ENCODE measurements at places on chromosomes 7 and 10.

DNA sequence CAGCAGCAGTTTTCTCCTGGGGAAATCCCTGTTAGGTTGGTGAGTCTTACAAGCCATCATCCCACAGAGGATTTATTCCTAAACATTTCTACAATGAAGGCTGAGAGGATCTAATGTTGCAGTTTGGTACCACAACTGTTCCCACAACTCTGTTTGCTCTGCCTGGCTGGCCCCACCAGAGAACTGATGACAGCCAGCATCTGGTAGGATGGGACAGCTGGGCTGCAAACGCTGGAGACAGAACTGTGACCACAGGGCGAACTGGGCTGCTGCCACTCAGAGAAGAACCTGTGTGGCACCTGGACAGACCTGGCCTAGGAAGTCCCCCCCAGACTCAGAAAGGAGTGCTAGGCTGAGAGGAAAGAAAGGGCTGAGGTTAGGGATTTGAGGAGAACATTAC, 94.8 kb downstream of the CALN1 start:
- DNase-seq = no peak

DNA sequence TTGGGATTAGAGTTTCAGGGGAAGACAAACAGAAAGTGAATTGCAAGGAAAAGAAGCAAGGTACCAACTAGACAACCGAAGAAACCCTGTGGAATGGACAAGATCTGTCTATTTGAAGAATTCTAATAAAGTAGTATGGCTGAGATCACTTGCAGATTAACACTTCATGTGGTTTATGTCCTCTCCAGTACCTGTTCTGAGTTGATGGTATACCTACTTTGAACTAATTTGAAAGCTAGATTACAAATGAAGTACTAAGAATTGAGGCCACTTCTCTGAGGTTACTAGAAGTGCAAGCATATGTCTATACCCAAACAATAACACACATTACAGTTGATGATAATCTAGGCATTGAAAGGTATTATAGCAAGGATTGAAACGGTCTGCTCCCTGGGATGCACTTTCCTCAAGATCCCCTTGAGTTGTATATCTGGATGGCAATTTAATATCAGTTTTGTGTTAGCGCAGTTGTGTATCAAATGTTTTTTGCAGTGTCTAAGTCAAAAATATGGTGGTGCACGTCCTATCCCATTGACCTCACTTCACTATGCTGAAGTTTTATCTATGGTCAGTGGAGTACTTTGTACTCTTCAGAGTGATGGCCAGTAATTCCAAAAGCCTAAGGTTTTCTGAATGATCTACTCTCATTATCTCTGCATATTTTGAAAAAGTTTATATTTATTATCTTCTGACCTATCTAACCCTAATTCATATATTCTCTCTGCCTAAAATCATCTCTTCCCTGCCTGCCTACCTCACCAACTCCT, 25.9 kb downstream of the ZNF277 start:
- no peak for DNase-seq

GRCh38 chr10:11655836-11656235, 44.4 kb upstream of the USP6NL start:
- DNase-seq = no peak

DNA sequence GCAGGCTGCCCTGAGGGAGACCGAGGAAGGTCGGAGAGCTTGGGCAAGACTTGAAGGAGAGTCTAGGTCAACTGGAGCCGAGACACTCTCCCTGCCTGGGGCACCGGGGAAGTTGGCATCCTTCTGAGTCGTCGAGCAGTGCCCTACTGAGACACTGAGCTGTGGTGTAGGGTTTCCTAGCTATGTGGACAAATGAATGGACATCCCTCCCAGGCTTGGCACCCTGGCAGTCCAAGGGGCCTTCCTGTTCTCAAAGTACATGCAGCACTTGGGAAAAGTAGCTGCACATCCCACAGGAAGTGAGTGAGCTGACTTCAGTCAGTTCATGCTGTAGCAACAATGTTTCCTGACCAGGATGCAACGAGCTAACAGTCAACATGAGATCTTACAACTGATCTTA, 57.2 kb upstream of the INPP5A start:
- no peak for DNase-seq

DNA sequence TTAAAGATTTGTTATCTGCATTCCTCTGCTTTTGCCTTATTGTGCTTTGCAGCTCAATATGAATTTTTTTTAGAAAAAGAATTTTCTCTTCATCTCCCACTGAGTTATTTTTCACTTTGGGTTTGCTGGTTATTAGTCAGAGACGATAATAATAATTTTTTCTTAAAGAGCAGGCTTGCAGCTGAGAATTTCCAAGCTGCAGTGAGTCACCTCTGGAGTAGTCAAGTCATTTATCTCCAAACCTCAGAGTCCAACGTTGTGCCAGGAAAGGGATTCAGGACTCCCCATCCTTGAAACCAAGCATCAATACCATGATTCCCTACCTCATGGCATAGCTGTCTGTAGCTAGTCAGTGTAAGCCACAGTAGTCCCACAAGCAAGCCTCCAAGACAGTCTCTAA, 15.2 kb upstream of the EGR2 start:
- DNase-seq = no peak

- no peak for DNase-seq
These were observed 48.6 kb downstream of the FAM20C start for GRCh38 chr7:240887-241421.

- no peak for DNase-seq
These were observed 425.2 kb upstream of the NFE2L3 start for GRCh38 chr7:25726781-25727311.

DNA sequence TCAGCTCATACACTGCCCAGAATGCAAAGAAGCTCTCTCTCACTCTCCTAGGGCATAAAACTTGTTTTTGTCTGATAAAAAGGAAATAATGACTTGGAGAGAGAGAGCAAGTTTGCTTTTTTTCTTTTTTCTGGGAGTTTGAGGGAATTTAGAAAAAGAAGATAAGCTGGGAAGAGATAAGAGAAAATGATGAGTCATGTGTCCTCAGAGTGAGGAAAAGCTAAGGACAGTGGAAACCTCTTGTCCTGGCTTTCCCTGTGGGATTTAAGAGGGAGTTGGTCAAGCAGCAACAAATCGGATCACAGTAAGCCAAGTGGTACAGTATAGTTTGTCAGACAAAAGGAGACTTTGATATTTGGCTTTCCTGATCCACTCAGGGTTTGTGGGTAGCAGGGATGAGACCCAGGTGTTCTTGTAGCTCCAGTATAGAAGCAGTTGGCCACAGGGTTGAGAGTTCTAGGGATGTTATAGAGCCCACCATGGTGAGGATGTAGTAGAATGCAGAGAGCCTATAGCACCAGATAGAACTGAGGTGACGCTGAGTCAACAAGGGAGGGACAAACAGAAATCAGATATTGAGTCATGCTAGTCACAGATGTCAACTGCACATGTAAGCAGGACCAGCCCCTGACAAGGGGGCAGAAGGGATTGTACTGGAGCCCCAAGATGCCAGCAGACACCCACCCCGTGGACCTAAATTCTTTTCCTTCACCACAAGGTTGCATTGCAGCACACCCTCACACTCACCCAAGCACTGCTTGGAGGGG, 219.3 kb upstream of the TAC1 start:
- DNase-seq = no peak

DNA sequence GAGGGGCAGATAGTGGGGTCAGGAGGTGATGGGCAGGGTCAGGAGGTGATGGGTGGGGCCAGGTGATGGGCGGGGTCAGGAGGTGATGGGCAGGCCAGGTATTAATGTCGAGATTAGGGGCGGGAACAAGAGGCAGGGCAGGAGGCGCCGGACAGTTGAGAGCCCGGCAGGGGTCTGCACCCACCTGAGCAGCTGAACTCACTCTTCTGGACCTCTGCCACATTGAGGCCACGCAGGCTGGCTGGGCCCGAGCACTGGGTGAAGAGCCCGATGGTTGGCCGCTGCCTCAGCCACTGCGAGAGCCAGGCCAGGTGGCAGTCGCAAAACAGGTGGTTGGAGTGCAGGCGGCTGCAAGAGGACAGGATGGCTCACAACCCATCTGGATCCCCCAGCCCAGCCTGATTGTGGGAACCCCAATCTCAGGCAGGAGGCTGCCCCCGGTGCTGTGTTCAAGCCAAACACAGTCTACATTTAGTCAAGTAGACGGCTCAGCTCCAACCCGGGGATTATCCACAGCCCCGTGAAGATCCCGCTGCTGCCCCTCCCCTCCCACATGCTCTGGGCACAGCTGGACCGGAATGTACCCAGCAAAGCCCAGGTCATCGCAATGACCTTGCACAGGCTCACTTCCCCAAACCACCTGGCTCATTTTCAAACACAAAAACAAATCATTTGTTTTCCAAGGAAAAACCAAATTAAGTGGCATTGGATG, 122.3 kb downstream of the SLIT1 start:
- DNase-seq = no peak

- no peak for DNase-seq
These were observed 83.5 kb upstream of the INSIG1 start for GRCh38 chr7:155213955-155214740.

- DNase-seq = no peak
These were observed 324.2 kb downstream of the CXCL12 start for GRCh38 chr10:44060719-44061118.

- DNase-seq = no peak
These were observed 47.9 kb upstream of the SLC35B4 start for GRCh38 chr7:134364619-134365037.

- no peak for DNase-seq
These were observed 19.4 kb downstream of the OPALIN start for GRCh38 chr10:96339383-96339782.

- DNase-seq = no peak
These were observed 96.7 kb upstream of the IKZF1 start for GRCh38 chr7:50207686-50208255.

- no peak for DNase-seq
These were observed 17.4 kb upstream of the ASZ1 start for GRCh38 chr7:117444646-117445045.

DNA sequence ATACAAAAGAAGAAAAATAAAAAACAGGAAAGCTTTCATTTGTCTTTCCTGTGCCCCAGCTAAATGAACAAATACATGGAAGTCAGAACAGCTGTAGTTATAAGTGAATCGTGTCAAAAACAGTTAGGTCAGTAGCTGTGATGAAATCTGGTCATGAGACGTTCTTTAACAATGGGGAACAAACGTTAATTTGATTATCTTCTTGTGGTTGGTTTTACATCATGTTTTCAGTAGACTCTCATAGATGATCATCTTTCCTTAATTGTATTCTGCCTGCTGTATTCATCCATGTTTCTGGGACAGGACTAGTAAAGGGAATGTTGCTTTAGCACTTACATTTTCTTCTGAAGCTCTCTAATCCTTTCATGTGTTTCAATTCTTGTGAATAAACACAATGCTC, 97.0 kb downstream of the PCLO start:
- DNase-seq = no peak

DNA sequence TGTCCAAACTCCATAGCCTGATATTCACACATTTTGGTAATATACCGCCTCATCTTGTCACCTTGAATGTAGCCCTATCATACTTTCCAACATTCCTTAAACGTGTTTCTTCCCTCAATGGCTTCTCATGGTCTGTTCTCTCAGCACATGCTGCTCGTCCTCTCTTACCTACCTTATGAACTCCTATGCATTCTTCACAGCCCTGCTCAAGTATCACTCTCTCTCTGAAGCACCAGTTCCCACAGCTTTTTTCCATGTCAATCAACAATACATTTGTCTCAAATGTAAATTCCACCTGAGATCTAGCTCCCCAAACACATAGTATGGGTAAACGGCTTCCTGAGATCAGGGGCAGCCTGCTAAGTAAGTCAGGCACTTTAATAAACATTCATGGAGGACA, 85.2 kb upstream of the ZMIZ1 start:
- no peak for DNase-seq

- no peak for DNase-seq
These were observed 1.8 kb downstream of the DDIT4 start for GRCh38 chr10:72275351-72276012.
